Hematopoietic multipotent progenitor cell treated with erythropoietin and hydrocortisone succinate and interleukin-3 and kit ligand, for 6 days (in vitro differentiated cells): ENCODE measurements at places on chromosomes 12 and 14.
A peak's percentile ranks its signal among the peaks of the same experiment; 100 is the strongest.

DNA sequence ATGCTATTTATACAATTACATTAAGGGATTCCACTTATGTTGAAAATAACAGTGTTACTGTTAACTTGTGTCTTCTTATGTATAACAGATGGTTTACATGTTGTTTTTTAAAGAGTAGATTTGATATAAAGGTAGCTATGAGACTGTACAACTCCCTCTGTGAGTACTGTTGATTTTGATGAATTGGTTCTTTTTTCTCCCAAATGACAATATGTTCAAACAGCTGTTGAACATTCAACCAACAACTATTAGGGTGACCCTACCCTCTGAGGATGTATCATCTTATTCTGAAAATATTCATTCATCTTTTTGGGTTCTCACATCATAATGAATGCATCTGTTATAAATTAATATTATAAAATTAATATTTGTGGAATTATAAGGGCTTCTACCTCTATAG lies 456.9 kb upstream of the MGAT4C start:
- DNase-seq, result no peak

GRCh38 chr14:99189201-99189801 lies 82.7 kb downstream of the BCL11B start:
- DNase-seq, result no peak

DNA sequence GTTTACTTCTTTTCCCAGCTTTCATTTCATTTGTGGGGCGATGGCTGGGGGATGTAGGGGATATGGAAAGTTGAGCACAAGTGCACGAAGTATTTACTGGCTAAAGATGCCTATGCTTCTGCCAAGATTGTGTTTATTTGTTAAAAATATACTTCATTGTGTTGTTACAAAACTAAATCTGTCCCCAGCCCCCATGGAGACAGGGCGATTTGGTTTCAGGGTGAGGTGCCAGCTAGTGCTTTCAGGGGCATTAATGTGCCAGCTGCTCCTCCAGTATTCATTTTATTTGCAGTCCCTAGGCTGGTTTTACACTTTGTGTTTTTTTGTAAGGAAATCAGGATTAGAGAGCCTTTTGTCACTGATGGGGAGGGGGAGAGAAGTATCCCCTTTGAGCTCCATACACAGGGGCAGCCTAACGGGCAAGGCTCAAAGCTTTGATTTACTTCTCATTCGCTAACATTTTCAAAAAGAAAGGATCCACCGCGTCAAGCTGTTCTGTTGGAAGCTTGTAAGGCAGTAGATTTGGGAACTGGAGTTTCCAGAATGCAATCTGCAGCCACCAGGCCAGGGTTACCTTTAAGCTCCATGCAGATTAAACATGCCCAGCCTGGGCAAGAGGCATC lies 198.7 kb upstream of the PLEKHG7 start:
- no peak for DNase-seq

GRCh38 chr14:26593357-26593756 lies 4.5 kb downstream of the NOVA1 start:
- DNase-seq, result no peak

DNA sequence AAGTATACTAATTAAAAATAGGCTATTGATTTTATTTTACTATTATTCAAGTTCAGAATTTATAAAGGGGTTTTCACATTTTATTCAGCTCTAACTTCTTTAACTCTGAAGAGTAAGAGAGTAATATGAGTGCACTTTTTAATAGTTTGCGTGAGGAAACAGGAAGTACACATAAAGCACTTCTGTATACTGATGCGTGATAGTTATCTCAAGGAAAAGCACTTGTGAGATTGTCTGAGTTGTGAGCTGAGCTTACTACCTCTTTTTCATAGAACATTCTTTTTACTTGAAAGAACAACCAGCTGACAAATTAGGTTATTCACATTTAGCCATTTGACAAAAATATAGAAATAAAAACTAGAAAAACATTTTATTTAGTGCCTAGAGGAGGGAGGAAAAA lies 1.9 kb downstream of the RAD51AP1 start:
- peak; percentile 57 for DNase-seq

DNA sequence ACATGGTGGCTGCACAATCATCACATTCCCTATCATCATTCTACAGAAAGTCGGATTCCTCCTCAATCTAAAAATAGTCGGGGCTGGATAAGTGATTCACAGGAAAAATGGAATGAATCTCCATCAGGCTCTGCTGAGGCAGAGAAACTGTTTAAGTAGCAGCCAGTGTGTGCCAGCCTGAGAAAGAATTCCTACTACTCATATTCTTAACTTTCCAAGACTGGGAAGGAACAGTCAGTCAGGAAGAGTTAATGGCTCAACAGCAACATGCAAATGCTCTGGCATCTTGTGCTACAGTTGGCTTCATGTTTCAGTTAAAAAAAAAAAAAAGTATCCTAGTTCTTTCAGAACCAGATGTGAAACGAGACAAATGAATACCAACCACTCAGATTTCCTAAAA lies 187.0 kb downstream of the GRIP1 start:
- no peak for DNase-seq

DNA sequence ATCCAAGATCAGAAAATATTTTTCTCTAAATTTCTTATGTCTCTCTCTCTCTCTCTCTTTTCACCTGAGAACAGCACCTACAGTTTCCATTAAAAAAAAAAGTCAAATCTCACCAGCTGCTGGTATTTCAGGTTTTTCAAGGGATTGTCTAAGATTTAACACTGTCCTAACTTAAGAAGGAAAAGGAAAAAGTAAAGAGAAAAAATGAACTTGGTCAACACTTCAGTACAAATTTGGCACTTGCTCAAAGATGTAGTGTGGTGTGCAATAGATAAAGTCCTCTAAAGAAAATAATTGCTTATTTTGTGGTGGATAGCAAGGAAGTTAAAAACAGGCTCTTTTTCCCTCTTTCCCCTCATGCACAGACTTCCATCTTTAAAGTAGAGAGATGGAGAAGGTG lies 416.2 kb downstream of the SOX5 start:
- no peak for DNase-seq

GRCh38 chr12:79020106-79020505 lies 155.5 kb downstream of the SYT1 start:
- peak; percentile 2 for DNase-seq

GRCh38 chr12:6229224-6230218 lies 29.3 kb downstream of the CD9 start:
- no peak for DNase-seq
